ENCODE measurements at places on chromosomes 1 and 21.

GRCh38 chr1:244863491-244864252 is 671 bp downstream of the HNRNPU start:
- no peak for DNase-seq

GRCh38 chr1:228164561-228165371 is 838 bp upstream of the IBA57 start:
- DNase-seq, result no peak

- no peak for DNase-seq
Measured at GRCh38 chr1:43302721-43303470, 2.1 kb downstream of the TIE1 start.

DNA sequence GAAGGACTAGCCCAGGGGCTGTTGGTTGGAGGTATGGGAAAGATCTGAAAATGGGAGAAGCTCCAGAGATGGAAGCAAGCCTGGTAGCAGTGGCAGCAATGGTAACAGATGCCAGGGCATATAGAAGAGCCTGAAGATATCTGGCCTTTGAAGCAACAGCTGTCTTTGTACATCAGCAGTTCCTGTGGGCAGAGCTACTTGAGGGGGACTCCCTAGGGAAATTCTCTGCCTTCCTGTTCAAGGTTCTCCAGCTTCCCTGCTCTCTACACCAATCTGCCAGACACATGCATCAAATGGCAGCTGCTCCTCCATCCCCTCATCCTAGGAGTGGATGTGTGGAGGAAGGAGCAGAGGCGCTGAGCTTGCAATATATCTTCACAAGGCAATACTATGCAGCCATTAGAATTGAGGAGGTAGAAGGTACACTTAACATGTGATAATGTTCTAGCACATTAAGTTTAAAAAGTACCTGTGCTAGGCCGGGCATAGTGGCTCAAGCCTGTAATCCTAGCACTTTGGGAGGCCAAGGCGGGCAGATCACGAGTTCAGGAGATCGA is 2.2 kb downstream of the TMEM35B start:
- no peak for DNase-seq

GRCh38 chr1:203480525-203481084 is 5.0 kb downstream of the PRELP start:
- no peak for DNase-seq

DNA sequence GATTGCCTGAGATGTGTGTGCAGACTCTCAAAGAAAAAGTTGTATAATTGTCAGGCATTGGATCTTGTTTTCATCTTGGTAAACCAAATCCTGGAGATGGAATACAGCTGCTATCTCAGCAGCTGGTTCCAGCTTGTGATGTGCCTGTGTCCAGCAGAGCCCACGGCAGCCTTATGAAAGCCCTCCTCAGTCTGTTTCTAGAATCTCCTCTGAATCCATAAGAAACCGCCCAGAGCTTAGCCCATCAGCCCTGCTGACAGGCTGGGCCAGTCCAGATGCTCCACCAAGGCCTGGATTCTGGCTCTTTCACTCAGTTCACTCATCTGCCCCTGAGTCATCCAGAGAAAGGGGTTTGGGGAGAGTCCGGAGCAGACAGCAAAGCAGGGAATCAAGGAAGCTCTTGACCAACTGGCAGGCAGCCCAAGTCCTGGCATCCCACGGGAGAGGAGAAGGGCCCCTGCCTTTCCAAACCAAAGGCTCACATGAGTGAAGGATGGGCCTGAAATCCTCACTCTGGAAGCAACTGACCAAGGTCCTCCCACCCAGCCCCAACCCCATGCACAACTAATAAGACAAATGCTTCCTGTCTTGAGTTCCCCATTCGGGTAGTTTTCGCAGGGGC is 45.7 kb downstream of the NAV1 start:
- DNase-seq, result no peak

DNA sequence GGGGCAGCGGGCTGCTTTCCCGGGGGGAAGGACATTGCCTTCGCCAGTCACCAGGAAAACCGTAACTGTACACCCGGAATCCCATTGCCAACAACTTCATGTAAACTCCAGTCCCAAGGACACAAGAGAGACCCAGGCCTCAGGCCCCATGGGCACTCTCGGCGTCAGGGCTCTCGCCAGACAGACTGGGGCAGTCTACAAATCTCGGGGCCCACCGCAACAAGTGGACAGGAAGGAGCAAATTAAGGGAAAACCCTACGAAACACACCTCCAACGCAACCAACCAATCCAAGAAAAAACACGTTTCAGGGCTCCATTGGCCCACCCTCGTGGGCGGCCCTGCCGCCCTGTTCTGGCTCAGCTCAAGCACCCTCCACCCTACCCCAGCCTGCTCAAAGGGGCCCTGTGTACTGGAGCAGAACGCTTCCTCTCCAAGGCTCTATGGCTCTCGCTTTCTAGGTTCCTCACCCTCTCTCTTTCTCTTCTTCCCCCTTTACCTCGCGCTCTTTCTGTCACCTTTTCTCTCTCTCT is 4.6 kb upstream of the ZNF678 start:
- DNase-seq, result no peak
